ENCODE measurements at places on chromosomes 12 and 14. TPM values are rescaled to one million over a fixed set of nuclear protein-coding genes. Genes with fewer than 3 reads are reported as not detected.

Gene C1R
- total RNA-seq: 76.7 TPM

Gene MYBPC1
- total RNA-seq: 2,201 TPM

Gene CCDC177
- total RNA-seq: not detected

Gene KCNC2
- total RNA-seq: 0.52 TPM

Gene INSM2
- total RNA-seq: not detected

Gene CCT2
- 158 TPM for total RNA-seq

Gene TUNAR
- not detected for total RNA-seq

Gene PLEK2
- total RNA-seq: 3.7 TPM

Gene SOS2
- total RNA-seq: 45.9 TPM

Gene IL31
- total RNA-seq: not detected

Gene ESR2
- total RNA-seq: 1.0 TPM

Gene REM2
- under 0.01 TPM for total RNA-seq

Gene SMCO2
- not detected for total RNA-seq

Gene RND1
- under 0.01 TPM for total RNA-seq

Gene NPAS3
- total RNA-seq: 9.9 TPM

Gene SLCO1A2
- total RNA-seq: not detected

Gene NRXN3
- 0.52 TPM for total RNA-seq

Gene TSPAN11
- total RNA-seq: 7.3 TPM

Gene VIPAS39
- 41.2 TPM for total RNA-seq

Gene LRTM2
- not detected for total RNA-seq

Gene KERA
- 56.4 TPM for total RNA-seq

Gene PTPN21
- 16.2 TPM for total RNA-seq

Gene GDF3
- total RNA-seq: 1.0 TPM

Gene ABCD4
- total RNA-seq: 28.7 TPM

Gene BIN2
- 3.1 TPM for total RNA-seq

Gene PDE3A
- 18.3 TPM for total RNA-seq

Gene FOXG1
- not detected for total RNA-seq

Gene GPX2
- not detected for total RNA-seq

Gene DAO
- not detected for total RNA-seq

Gene WSCD2
- 5.7 TPM for total RNA-seq

Gene KRT75
- not detected for total RNA-seq

Gene P2RX2
- total RNA-seq: not detected

Gene LGR5
- 4.7 TPM for total RNA-seq

Gene ACSS3
- total RNA-seq: 14.6 TPM

Data from skeletal muscle tissue (tissue), 5 donors.